ENCODE measurements at places on chromosomes 12 and 14.

GRCh38 chr12:48977290-48978281 is 536 bp upstream of the WNT1 start:
- peak; percentile 62 for DNase-seq

DNA sequence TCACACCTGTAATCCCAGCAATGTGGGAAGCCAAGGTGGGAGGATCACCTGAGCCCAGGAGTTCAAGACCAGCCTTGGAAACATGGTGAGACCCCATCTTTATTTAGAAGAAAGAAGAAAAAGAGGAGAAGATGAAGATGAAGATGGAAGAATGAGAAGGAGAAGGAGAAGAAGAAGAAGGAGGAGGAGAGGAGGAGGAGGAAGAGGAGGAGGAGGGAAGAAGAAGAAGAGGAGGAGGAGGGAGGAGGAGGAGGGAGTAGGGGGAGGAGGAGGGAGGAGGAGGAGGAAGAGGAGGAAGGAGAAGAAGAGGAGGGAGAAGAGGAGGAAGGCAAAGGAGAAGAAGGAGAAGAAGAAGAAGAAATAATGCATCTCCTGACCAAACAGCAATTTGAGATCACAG is 9.0 kb upstream of the KRT1 start:
- no peak for DNase-seq

GRCh38 chr14:103699901-103700752 is 15.1 kb downstream of the XRCC3 start:
- no peak for DNase-seq

DNA sequence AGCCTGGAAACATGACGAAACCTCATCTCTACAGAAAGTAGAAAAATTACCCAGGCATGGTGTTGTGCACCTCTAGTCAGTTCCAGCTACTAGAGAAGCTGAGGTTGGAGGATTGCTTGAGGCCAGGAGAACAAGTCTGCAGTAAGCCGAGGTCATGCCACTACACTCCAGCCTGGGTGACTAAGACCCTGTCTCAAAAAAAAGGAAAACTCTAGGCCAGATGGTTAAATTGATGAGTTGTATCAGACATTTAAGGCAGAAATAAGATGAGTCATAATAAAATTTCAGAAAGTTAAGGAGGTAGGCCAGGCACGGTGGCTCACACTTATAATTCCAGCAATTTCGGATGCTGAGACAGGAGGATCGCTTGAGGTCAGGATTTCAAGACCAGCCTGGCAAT is 10.7 kb downstream of the EIF2S1 start:
- DNase-seq, result no peak

DNA sequence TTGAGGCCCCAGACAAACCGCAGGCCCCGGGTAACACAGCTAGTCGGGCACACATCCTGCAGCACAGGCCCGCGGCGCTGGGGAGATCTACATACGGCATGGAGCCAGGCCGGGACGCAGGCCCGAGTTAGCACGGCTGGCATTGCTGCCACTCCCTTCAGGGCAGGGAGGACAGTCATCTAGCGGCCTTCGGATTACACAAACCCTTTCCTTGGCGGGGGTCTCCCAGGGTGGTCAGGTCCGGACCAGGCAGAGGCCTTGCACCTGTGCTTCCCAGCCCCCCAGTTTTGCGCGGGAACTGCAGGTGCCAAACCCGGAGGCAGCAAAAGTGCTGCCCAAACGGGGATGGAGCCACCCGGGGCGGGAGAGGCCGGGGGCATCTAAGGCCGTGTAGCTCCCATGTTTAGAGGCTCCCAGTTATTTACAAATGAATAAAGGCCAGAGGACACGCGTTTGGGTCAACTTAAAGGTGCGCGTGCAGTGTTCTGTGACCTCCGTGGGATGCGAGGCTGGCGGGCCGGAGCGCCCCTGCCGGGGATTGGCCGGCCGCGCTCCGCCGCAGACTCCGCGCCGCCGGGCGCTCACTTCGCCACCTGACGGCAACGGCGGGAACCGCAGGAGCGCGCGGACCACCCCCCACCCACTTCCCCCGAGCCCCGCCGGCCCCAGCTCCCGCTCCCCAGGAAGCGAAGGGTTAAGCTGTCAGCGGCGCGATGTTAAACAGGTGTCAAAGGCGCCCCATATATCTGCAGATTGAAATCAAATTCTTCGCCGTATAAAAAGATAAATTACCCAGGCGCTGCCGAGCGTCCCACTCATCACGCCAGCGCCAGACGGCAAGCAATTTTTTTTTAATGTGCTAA is 18.1 kb downstream of the VSX2 start:
- no peak for DNase-seq

DNA sequence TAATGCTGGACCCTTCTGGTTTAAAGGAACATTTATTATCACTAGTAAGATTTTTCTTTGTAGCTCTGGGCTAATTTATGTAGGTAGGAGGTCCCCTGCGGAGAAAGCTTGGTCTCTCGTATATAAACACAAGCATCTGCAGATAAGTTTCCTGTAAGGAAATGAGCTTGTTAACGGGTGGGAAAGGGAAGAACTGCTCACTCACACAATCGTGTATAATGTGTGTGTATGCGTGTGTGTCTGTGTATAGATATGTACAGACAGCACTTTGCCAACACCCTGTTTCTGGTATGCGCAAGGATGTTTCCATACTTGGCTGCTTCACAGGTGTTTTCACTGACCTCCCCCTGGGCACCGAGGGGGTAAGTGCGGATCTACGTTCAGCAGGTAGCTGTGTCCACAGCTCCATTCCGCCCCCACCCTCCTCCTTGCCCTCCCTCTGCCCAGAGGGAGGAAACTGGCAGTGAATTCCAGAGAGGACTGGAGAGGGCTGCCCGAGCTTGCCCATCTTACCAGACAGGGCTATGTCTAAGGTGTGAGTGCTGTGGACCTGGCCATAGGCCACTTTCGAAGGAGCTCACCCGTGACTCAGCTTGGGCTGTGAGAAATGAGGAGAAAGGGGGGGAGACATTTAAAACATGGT is 65.2 kb downstream of the NINJ2 start:
- DNase-seq, result no peak

- no peak for DNase-seq
Measured at GRCh38 chr12:131794061-131794460, 34.1 kb upstream of the MMP17 start.

GRCh38 chr14:78612666-78613065 is 442.5 kb downstream of the NRXN3 start:
- no peak for DNase-seq

DNA sequence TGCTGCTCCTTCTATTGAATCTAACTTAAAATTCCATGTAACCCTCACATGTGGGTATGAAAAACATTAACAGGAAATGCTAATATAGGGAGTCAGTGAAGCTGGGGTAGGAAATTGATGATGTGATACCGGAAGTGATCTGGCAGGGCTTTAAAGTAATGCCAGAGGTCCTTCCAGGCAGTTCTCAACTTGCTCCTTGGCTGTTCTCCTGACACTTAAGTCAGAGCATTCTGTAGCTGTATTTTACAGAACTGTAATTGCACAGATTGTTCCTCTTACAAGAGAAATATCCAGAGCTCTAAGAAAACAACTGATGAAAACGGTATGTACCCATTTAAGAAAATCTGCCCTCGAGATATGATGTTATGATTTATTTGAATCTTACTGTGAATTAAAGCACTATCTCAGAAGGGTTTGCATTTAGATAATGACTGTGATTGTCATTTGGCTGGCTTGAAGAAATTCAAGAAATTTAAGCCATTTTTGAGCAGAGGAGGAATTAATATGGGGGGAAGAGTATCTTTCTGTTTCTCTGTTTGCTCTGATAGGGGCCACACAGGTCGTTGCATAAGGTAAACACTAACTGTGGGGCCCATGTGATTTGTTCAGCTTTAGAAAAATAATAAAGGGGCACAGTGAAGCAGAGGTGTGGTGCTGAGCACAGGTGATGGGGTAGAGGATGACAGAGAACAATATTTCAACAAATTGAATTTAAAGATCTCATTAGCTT is 88.4 kb downstream of the BBS10 start:
- DNase-seq, result peak; percentile 85

- DNase-seq, result peak; percentile 70
Measured at GRCh38 chr12:88063375-88063774, 34.2 kb upstream of the C12orf50 start.

- no peak for DNase-seq
Measured at GRCh38 chr12:84718906-84719305, 193.7 kb downstream of the SLC6A15 start.

GRCh38 chr14:92670643-92671366 is 77.6 kb downstream of the LGMN start:
- DNase-seq, result no peak

GRCh38 chr12:9732921-9733461 is at the start of gene CLECL1:
TSS of gene CLECL1 (minus strand) at chr12:9733097.
- no peak for DNase-seq

- DNase-seq, result no peak
Measured at GRCh38 chr12:131091976-131092691, 138.4 kb downstream of the ADGRD1 start.

DNA sequence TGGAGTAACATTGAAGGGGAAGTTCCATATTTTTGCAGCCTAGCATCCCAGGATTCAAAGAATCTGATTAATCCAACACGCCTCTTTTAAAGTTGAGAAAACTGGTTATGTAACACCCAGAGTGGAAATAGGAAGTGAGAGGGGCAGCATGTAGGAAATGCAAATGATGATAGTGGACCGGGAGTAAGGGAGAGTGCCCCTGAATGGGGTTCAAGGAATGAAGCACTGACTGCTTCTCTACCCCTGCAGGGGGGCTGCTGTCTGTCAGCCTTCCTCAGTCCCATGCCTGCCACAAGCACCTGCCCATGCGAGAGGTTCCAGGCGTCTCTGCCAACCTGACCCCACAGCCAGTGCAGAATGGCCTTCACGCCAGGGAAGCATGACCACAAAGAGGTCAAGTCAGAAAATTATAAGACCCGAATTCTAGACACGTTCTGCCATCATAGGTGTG is 126.5 kb upstream of the CCND2 start:
- DNase-seq, result no peak

GRCh38 chr14:71698027-71698426 is 234.2 kb upstream of the RGS6 start:
- DNase-seq, result no peak

- no peak for DNase-seq
Measured at GRCh38 chr14:69615121-69615495, 3.7 kb downstream of the SUSD6 start.

GRCh38 chr14:104599446-104599845 is 5.1 kb downstream of the TMEM179 start:
- DNase-seq, result no peak

- DNase-seq, result peak; percentile 35
Measured at GRCh38 chr12:5796171-5796958, 148.7 kb downstream of the ANO2 start.

DNA sequence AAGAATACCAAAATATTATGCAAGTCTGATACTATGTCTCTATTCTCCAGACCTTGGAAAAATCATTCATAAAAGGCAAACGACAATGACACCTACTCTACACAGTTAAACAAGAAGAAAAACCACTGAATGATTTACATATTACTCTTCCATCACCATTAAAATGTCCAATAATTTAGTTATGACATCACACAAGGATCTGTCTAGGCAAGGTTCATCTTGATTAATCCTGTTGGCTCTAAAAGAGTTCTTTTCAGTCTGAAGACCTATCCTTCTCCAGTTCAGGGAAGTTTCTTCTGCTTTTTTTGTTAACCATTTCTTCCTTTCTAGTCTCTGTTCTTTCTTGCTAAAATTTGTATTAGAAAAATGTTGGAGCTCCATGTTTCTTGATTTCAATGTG is 64.0 kb downstream of the OSBPL8 start:
- no peak for DNase-seq

- no peak for DNase-seq
Measured at GRCh38 chr14:100114109-100114765, 45.2 kb downstream of the DEGS2 start.

DNA sequence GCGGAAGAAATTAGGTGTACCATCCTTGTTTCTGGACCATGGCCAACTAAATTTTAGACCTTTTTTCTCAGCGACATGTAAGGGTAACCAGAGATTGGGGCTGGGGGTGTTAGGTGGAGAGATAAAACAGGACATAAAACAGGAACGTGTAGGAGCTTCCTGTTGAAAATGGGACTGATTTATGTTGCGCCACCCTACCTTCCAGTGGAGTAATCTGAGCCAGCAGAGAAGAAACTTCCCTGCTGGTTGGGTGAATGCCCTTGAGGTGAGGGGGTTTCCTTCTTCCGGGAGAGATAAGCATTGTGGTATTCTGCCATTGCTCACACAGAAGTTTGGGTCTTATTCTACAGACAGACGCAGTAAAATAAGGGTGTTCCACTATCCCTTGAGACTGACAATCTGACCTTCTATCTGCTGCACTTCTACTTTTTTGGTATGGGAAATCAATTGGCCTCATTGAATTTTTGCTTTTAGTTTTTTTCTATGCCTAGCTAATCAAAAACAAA is 417.6 kb downstream of the PCNX1 start:
- peak; percentile 34 for DNase-seq

DNA sequence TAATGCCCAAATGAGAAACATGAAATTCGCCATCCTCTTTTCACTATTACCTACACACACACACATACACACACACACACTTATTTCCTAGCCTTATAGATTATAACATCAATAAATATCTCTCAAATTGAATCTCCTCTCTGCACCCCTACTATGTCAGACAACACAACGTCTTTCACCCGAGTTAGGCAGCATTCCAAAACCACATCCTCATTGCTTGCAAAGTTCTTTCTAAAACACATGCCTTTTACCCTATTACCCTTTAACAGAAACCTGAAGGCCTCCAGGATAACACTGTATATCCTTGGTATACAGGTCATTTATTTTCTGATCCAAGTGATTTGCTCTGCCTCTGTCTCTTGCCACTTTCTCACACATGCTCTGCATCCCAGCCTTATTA is 56.3 kb downstream of the KCNH5 start:
- DNase-seq, result no peak

DNA sequence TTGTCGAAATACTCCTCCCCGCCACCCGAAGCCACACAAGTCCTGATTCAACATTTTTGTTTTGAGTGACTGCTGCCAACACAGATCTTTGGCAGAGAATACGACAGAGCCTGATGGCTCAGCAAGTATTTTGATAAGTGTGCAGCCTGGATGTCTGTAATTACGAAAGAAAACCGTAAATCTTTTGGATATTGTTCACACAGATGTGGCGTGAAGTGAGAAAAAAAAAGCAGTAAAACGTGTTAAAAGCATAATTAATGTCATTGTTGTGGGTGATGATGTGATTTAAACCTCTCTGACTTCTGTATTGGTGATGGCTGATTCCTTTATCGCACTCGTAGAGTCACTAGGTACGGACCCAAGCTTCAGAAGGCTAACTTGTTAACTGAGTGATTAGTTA is 98.7 kb downstream of the PHETA1 start:
- no peak for DNase-seq

GRCh38 chr12:25713264-25713663 is 160.2 kb upstream of the LMNTD1 start:
- no peak for DNase-seq

- DNase-seq, result no peak
Measured at GRCh38 chr14:22491683-22492621, 97.1 kb downstream of the DAD1 start.

DNA sequence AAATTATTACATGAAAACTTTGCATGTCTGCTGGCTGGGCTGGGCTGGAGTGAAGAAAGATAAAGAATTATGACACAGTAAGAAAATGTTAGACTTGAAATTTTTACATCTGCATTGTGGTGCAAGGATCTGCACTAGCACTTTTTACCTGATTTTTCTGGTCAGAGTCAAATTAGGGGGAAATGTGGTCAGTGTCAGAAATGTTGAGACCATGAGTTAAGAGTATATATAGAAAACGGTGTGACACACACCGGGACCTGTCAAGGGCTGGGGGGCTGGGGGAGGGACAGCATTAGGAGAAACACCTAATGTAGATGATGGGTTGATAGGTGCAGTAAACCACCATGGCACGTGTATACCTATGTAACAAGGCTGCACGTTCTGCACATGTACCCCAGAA is 90.3 kb downstream of the IGF1 start:
- DNase-seq, result no peak

GRCh38 chr14:91373591-91374254 is 43.9 kb downstream of the CCDC88C start:
- DNase-seq, result no peak
